Panc1 (cell line): ENCODE measurements at places on chromosomes 6 and 20. TPM values are rescaled to one million over a fixed set of nuclear protein-coding genes. Genes with fewer than 3 reads are reported as not detected.

DNA sequence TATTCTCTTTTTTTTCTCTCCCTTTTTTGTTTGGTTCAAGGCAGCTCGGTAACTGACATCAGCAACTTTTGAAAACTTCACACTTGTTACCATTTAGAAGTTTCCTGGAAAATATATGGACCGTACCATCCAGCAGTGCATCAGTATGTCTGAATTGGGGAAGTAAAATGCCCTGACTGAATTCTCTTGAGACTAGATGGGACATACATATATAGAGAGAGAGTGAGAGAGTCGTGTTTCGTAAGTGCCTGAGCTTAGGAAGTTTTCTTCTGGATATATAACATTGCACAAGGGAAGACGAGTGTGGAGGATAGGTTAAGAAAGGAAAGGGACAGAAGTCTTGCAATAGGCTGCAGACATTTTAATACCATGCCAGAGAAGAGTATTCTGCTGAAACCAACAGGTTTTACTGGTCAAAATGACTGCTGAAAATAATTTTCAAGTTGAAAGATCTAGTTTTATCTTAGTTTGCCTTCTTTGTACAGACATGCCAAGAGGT is 10.6 kb downstream of the HEY2 start:
- DNase-seq: no peak

DNA sequence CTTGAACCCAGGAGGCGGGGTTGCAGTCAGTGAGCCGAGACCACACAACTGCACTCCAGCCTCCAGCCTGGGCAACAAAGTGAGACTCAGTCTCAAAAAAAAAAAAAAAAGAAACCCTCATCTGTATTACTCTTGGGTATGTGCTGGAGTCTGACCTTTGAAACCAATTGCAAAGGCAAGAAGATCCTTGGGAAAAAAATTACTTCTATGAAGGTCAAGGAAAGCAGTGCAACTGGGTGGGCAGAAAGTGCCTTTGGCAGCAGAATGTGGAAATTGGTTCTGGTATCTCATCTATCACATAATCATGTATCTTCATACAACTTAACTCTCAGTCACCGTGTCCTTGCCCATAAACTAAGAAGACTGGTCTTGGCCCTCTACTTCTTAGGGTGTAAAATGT is 7.7 kb upstream of the RPL7L1 start:
- DNase-seq: no peak

- no peak for DNase-seq
These were observed 2.8 kb upstream of the RNF24 start for GRCh38 chr20:4018023-4018748.

- DNase-seq: no peak
These were observed 71.6 kb upstream of the LGSN start for GRCh38 chr6:63391203-63391970.

DNA sequence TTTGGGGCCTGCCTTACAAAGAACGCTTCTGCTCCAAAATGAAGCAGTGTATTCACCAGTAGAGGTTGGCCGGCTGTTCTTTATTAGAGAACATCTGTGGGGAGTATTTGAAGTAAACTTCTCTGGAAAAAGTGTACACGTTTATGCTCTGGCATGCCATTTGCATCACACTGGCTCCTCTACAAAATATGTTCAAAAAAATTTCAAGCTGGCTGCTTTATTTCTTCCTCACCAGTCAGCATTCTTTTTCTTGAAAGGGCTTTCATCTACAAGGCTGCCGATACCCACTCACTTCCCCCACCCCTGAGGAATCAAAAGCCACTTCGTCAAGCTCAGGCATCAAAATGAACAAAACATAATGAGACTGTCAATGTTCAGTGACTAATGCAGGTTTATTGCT is 294.1 kb downstream of the TFAP2B start:
- no peak for DNase-seq

DNA sequence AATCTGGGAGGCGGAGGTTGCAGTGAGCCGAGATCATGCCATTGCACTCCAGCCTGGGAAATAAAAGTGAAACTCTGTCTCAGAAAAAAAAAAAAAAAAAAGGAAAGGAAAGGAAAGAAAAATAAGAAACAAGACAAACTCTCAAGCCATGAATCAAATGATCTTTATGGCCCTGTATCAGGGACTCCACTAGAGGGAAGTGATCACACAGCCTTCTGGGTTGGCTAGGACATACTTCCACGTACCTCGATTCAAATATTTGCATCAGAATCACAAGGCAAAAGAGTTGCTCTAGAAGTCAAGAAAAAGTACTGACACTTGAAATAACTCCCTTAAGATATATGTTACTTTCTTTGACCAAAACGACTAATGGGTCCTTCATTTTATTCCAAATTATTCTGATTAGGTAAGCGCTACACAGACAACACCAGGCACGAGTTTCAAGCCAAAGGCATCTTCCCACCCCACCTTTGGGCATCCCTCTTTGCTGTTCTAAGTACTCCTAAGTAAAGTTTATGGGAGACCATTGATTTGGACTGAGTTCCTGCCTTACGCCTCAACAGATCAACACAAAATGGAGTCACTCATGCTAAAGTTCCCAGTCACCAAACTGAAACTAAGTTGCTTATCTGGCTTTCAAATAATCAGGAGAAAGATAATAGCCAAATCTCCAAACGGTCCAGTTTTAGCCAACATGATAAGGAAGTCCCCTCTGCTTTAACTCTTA is 77.5 kb upstream of the NT5E start:
- DNase-seq: no peak

DNA sequence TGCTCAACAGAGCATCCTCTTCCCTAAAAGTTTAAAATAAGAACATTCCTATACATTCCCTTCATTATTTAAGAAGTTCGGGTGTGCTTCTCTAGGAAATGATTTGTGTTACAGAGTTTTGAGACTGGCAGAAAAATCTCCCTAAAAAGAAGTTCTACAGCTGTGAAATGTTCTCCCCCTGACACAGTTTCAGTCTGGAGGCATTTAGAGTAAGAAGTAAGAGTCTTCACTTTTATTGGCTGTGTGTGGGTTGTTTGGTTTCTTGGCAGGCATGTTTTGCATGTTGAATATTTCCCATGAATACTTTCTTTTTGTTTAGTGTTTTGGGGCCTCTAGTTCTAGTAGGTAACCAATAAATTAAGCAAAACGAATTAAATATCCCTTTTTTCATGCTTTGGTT is 195.9 kb downstream of the TENT5A start:
- DNase-seq: no peak

DNA sequence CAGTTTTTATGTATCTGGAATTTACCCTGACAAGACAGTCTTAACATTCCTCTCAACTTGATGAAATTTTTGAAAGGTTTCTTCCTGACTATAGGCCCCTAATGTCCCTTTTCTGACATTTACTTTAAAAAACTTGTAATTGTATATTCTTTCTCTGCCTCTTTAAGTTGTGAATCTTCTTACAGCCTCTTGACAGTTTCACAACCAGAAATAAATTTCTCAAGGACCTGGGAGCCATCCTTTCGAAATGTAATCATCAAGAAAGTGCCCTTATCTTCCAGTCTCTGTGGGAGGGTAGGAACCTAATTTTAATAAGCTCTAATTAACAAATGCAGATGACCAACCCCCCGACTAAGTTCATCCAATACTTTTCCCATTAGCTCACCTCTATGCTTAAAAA is 403.6 kb upstream of the GJE1 start:
- DNase-seq: no peak

DNA sequence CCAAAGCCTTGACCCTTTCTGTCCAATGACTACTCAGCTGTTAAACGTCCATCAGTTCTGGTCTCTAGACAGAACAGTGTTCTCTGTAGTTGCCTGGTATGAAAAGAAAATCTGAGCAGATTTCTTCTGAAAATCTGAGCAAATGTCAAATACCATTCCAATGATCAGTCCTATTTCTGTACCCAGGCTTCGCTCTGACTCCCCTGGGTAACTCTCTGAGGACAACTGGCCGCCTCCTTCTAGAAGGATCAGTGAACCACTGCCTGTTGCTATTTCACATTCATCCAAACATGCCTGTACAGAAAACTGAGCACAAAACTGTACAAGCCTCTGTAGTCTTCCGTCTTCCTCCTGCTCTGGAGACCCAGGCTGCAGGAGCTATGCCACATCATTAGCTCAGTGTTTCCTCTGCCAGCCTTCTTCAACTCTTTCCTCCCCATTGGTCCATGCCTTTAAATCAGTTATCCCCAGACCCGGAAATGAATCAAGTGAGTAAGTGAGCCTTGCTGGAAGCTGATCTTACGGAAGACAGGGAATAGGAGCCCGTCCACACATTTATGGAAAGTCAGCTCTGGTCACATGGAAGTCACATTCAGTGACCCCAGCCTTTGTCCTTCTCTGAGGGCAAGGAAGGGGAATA is 63.3 kb downstream of the DAAM2 start:
- DNase-seq: no peak

GRCh38 chr20:51121272-51121671 is 98.4 kb upstream of the KCNG1 start:
- no peak for DNase-seq

DNA sequence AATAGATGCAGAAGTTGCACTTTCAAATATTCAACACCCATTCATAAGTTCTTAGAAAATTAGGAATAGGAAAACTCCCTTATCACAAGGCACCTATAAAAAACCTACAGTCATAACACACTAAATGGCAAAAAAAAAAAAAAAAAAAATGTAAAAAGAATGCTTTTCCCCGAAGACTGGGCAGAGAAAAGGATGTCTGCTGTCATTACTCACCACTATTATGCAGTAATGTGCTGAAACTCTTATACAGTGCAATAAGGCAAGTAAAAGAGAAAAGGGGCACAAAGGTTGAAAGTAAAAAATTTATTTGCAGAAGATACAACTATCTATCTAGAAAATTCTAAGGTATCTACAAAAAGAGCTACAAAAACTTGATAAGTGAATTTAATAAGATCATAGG is 607.8 kb upstream of the ARID1B start:
- no peak for DNase-seq

GRCh38 chr20:60502881-60503280 is 544.7 kb downstream of the CDH26 start:
- no peak for DNase-seq

DNA sequence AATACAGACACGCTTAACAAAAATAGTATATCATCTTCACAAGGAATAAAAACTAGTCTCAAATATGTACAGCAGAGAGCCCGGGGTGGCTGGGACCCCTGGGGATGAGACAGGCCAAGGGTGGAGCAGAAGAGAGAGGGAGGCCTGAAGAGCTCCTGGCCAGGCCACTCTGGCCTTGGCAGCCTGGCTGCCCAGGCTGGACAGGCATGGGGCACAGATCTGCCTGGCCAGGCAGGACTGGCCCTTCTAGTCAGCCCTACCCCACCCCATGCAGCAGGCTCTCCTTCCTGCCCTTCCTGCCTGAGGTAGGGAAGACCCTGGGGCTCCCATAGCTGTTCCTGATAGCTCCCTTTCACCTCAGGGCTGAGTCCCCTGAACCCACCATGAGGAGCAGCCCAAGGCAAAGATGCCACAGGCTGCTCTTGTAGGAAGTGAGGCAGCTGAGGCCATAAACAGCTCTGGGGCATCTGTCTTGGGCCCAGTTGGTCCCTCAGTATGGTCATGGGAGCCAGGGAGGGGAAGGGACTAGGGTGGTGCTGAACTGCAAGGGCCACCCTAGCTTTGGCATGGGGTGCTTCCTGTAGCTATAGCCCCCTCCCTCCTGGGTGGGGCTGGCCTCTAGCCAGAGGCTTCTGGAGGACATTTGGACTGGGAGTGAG is 27.1 kb downstream of the COX4I2 start:
- no peak for DNase-seq

GRCh38 chr6:98067375-98067774 is 767.0 kb upstream of the POU3F2 start:
- no peak for DNase-seq

The HRH3 gene
- 0.10 TPM for total RNA-seq

The FAXC gene
- total RNA-seq: 9.0 TPM

The BPIFB4 gene
- not detected for total RNA-seq

The LY86 gene
- total RNA-seq: not detected

The PGBD1 gene
- total RNA-seq: 7.6 TPM

The ZBTB9 gene
- total RNA-seq: 17.6 TPM

The DTD1 gene
- 23.6 TPM for total RNA-seq

The ZNF76 gene
- total RNA-seq: 41.5 TPM

The NRN1 gene
- total RNA-seq: 0.18 TPM

The RNF114 gene
- total RNA-seq: 70.0 TPM
